ENCODE measurements at places on chromosomes 12 and 14.
A peak's percentile ranks its signal among the peaks of the same experiment; 100 is the strongest.

- DNase-seq = no peak
Measured at GRCh38 chr12:111868676-111869588, 26.9 kb downstream of the MAPKAPK5 start.

- DNase-seq = no peak
Measured at GRCh38 chr12:79283364-79283763, 407.4 kb downstream of the PAWR start.

- DNase-seq = peak; percentile 55
Measured at GRCh38 chr12:96233939-96234461, 39.8 kb downstream of the ELK3 start.

- no peak for DNase-seq
Measured at GRCh38 chr12:63525831-63526230, 142.5 kb downstream of the DPY19L2 start.

DNA sequence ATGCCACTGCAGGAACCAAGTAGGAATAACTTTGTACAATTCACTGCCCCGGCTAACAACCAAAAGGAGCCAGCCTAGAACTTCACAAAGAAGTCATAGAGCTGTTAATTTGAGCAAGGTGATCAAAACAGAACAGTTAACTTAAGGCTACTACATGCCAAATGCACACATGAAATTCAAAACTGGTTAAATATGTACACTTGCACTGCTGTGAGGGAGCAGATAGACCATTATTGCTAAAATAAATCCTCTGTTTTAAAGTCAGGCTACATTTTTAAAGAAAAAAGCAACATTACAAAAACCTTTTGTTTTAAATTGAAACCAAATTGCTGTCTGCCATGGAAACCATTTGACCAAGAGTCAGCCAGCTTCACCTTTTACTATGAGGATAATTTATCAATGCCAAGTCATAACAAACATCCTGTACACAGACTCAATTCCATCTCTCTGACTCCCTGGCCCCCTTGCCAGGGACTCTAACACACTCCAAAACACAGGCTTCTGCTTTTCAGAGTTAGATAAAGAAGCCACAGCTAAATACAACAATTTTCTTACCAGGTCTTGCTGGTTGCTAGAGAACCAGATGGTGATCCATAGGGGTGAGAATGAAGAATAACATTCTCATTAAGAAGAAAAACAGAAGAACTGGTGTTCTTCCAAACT is 84.0 kb downstream of the LRP6 start:
- no peak for DNase-seq

DNA sequence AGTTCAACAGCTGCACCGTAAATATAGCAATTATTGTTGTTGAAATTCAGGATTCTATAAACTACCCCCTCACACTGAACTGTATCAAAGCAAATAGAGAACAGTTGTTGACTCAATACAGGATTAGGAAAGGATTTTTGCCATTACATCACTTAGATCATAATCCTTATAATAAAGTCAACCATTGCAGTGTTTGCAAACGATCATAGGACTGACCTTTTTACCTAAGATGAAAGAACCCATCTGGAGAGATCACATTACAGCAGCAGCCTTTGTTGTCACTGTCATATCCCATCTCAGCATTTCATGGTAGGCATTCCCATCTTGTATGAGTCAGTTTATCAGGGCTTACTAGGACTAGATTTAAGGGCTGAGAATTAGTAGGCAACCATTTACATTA is 96.1 kb downstream of the IPO8 start:
- DNase-seq = no peak

- DNase-seq = no peak
Measured at GRCh38 chr12:120489018-120489417, 6.9 kb upstream of the DYNLL1 start.

- no peak for DNase-seq
Measured at GRCh38 chr12:39502726-39503125, 59.8 kb upstream of the KIF21A start.

- DNase-seq = no peak
Measured at GRCh38 chr12:32964981-32965585, 68.5 kb upstream of the PKP2 start.

GRCh38 chr12:3686463-3686862 is 66.4 kb downstream of the CRACR2A start:
- no peak for DNase-seq

DNA sequence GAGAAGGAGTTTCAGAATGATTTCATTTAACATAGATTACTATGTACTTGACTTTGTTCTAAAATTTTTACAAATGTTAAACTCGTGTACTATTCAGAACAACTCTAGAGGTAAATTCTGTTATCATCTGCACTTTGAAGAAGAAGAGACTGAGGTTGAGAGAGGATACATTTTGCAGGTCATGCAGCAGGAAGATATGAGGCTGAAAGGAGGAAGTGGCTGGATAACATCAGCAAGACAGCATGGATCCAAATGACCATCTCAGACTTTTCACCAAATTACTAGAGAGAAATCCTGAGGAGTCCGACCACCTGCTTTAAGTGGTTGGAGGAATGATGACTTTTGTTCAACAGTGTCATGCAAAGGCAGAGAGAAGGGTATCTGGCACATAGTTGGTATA is 84.9 kb downstream of the ASCL4 start:
- DNase-seq = no peak

DNA sequence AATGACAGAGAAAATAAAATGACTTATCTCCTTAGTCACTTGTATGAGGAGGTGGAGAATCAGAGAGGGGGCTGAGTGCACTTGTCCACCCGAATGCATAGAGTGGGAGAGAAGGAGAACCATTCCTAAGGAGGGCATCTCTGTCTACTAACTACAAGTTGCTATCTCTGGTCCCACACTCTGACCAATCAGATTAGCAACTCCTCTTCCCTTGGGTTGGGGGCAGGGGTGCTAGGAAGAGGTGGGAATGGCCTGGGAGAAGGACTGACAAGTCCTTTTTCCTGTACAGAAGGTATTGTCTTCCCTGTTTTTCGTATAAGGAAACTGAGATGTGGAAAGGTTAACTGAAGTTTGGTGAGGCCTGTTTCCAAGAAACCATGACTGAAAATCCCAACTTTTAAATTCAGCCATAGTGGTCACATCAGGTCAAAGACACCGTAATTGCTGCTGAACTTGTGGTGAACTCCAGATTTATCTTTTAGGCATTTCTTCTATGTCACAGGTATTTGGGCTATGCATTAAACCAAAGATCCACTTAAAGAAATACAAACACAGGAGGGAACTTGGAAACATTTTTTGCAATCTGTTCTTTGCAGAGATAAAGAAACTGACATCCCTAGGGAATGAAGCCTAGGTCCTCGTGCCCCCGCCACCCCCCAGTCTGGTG is 207.8 kb downstream of the CRADD start:
- no peak for DNase-seq

GRCh38 chr12:42332301-42333285 is 6.6 kb downstream of the PPHLN1 start:
- peak; percentile 19 for DNase-seq

- peak; percentile 35 for DNase-seq
Measured at GRCh38 chr12:53695152-53696145, 19.6 kb upstream of the ATP5MC2 start.

GRCh38 chr14:90846511-90846910 is 30.3 kb upstream of the TTC7B start:
- DNase-seq = peak; percentile 26

- no peak for DNase-seq
Measured at GRCh38 chr12:38903596-38903995, 1.8 kb downstream of the CPNE8 start.

GRCh38 chr12:120130011-120130410 is 13.5 kb upstream of the RAB35 start:
- DNase-seq = no peak

- no peak for DNase-seq
Measured at GRCh38 chr14:92905667-92906066, 17.3 kb upstream of the CHGA start.

- no peak for DNase-seq
Measured at GRCh38 chr12:13027032-13027431, 17.1 kb upstream of the FAM234B start.

GRCh38 chr14:55139141-55139540 is 10.1 kb downstream of the LGALS3 start:
- no peak for DNase-seq

GRCh38 chr12:22276867-22277266 is 57.6 kb downstream of the ST8SIA1 start:
- DNase-seq = no peak

DNA sequence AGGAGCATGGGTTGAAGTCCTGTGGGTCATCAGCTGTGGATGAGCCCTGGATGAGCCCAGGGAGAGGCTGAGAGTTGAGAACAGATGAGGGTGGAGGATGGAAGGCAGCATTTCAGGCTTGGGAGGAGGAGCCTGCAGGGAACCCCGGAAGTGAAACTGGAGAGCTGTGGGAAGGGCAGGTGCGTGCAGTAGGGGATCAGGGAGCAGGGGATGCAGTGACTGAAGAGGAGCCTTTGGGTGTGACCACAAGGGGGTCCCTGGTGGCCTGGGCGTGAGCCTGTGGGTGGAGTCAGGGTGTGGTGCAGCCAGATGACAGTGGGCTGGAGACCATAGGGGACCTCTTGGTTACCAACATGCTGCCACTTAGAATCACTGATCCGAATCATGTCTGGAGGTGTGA is 115.5 kb downstream of the PAPOLA start:
- DNase-seq = no peak

DNA sequence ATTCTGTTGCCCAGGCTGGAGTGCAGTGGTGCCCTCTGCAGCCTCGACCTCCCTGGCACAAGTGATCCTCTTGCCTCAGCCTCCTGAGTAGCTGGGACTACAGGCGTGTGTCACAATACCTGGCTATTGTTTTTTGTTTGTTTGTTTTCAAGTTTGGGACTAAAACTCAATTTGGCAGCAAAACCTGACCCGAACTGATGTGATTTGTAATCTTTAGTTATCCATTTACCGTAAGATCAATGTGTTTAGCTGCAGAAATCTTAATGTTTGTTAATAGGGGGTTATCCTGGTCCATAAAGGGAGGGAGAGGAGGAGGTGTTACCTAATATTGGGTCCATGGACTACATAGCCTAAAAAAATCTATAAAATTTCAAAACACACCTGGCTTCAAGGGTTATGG is 738 bp upstream of the C1S start:
- DNase-seq = no peak

DNA sequence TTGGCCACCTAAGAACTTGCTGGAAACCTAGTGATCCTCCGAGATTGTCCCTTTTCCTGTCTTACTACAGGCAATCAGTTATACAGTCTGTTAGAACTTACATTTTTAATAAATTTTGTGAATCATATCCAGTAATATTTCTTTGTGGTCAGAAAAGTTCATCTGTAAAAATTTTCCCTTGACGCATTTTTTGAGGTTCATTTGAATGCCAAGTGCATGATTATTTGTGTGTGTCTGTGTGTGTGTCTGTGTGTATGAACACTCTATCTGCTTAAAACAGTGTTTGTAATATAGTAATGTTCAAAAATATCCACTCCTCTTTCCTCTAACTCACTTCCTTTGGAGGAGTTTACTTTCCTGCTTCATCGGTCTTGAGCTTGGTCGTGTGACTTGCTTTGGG is 468.7 kb upstream of the FLRT2 start:
- no peak for DNase-seq

DNA sequence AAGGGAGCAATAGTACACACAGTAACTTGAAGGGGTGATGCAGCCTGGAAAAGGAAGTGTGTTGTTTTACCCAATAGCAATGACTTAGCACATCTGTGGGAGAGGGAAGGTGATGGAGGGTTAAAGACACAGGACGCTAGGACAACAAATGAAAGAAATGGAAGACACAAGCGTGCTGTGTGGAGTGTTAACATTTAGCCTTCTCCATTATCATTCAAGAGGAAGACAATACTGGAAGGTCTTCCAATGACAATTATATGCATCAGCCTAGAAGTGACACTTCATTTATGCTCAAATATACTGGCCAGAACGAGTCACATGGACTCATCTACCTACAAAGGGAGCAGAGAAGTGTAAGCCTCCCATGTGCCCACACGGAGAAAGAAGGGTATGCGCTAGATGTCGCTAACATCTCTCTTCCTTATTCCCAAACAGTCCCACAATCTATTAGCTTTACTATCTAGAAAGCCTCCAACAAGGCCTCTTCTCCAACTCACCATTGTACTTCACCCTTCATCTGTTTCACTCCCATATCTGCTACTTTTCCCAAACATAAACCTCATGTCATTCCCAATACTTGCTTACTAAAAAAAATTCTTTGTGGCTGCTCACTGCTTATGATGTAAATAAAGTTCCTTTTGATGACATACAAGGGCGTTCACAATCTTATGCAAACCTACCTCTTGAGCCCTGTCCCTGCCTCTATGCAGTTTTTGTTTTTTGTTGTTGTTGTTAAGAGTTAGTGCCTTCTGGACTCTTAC is 20.3 kb downstream of the PPM1H start:
- no peak for DNase-seq

DNA sequence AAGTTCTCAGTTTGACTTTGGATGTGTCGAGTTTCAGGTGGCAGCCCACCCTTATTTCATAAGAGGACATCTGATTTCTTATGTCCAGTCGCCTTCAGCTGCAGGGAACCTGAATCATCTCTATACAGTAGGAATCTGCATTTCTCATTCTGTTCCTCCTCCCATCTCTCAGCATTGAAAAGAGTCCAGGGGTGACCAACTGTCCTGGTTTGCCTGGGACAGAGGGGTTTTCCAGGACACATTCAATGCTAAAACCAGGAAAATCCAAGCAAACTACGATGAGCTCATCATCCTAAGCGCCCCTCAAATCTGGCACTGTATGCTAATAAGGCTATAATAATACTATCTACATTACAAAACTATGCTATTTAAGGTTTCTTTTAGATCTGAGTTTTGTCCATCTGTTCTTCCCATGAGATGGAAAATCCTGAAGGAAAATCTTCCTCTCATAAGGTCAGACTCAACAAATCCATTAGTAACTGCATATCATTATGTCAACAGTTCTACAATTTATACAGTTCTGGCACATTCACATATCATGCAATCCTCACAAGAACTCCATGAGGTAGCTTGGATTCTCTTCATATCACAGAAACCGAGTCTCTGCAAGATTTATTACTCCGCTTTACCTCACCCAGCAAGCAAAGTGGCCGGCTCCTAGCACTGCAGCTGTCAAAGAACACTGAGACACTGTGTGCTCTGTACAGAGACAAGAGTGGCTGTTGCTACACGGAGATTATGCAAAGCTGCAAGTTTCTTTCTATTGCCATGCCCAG is 15.6 kb upstream of the CALM1 start:
- DNase-seq = no peak

DNA sequence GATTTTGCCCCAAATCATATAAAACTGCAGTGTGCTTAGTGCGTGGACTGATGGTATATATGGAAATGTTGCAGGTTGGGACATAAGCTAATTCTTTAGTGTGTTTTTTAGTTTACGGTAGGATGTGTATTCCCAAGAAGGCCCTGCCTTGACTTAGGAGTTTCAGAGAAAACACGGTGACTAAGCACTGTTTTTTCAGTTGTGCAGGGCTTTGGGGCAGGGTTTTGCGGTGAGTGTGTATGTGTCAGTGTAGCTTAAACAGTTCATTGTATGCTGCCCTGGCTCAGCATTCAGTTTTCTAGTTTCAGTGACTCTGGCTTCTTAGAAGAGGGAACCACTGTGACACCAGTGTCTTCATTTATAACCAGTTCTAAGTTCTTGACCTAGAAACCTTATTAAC is 101.2 kb downstream of the AKAP6 start:
- no peak for DNase-seq

GRCh38 chr12:16606991-16607390 is 1.0 kb upstream of the LMO3 start:
- DNase-seq = no peak

GRCh38 chr14:34013721-34014060 is 62.8 kb upstream of the EGLN3 start:
- DNase-seq = no peak

Measured in HS-5 (cell line).